ENCODE measurements at places on chromosomes 1 and 21.

DNA sequence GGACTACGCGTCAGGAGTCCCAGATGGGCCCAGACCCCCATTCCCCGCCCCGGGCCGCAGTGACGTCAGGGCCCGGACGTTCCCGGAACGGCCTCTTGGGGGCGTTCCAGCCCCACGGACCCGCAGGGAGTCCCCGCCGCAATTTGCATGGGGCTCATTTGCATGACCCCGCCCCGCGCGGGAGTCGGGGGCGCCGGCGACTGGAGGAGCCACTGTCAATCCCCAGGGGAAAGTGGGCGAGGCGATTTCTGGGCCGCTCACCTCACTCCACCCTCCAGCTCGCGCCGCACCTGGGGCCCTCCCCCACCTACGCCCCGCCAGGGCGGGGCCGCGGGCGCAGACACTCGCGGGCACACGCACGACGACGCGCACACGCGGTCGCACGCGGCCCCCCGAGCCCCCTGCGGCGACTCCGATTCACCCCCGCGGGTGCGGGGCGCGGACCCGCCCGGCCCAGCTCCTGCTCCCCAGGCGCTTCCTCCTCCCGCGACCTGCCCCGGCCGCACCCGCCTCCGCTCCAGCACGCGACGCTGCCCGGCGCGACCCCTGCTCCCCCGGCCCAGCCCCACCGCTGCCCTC, 13.2 kb downstream of the AGRN start:
- DNase-seq: peak; percentile 79

GRCh38 chr1:26578167-26578566, 48.6 kb downstream of the RPS6KA1 start:
- DNase-seq: no peak

DNA sequence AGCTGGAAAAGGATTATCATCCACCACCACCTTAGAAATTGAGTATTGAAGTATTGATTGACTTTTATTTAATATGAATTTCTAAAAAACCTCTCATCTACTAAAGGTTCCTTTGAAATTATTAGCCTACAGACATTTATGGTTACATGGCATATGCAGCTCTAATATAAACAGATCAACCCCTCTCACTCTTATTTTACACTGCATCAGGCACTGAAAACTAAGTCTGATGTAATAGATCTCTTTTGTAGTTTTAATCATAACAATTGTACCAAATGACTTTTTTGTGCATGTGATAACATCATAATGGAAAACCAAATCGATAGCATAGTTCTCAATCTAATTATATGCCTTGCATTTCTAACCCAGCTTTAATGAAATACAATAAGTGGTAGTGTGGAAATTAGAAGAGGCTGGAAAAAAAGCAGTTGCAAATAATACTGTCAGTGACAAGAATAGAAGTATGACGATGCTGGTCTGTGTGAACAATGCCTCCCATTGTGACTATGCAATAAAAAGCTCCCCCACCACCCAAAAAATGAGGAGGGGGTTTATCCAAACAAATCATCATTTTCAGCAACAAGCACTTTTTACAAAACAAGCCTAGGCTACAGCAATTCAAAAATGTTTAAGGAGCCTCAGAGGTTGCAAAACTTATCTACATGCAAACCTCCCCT, 426.5 kb upstream of the NFIA start:
- no peak for DNase-seq

DNA sequence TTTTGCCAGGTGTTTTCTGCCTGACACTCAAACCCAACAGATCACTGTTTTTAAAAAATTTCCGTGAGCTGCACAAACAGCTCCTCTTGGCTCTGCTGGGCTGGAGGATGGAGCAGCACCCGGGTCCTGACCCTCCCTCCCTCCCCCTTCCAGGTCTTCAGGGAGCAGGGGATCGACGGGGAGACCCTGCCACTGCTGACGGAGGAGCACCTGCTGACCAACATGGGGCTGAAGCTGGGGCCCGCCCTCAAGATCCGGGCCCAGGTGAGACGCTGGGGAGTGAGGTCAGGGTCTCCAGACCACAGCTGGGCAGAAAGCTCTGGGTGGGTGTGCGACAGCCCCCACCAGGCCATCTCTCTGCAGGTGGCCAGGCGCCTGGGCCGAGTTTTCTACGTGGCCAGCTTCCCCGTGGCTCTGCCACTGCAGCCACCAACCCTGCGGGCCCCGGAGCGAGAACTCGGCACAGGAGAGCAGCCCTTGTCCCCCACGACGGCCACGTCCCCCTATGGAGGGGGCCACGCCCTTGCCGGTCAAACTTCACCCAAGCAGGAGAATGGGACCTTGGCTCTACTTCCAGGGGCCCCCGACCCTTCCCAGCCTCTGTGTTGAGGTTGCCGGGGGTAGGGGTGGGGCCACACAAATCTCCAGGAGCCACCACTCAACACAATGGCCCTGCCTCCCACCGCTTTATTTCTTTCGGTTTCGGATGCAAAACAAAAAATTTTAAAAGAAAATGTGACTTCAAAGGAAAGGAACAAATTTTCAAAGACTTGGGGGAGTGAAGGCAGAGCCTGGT, 15.3 kb downstream of the NOC2L start:
- no peak for DNase-seq

DNA sequence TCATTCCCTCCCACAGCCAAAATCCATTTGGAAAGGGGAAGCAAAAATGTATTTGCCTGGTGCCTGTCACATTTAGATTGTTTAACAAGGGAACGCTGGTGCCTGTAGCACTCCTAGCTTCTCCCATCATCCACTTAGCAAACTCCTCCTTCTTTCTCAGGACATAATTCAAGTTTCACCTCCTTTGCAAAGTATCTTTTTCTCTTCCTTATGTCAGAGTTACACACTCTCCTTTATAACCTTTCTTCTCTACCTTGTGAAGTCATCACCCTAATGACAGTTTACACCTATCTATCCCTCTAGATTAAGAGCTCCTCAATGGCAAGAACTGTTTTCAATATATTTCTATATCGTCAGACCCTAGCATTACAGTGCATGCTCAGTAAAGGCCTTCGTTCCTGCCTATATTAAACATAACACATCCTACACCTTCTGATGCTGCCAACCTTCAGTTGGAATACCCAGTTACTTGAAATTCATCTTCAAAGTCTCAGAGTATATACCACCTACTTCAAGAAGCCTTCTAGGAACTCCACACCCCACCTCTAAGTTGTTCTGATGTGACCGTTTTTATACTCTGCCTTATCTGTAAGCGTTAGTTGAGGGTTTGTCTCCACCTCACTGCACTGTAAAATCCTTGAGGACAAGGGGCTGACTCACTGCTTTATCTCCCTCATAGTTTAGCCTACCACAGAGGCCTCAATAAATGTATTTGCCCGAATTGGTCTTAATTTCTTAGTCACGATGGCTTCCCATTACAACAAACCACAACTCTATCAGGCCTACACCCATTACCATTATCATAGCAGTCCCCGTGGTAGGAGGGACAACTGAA, 1.0 kb upstream of the EPS15 start:
- DNase-seq: no peak

DNA sequence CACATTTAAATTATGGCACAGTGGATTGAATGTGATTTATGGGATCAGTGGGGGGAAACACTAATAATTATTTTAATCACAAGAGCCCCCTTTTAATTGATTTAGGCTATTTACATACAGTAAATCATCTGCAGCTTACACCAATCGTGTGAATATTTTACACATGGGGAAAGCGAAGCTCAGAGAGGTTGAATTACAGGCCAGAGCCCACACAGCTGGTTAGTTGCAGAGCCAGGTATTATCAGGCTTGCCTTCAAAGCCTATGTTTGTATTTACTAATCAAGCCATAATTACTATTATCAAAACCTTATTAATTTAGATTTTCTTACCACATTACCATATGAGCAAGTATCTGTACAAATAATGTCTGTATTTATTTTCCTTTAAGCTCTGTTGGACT, 749 bp downstream of the SDCCAG8 start:
- DNase-seq: no peak

DNA sequence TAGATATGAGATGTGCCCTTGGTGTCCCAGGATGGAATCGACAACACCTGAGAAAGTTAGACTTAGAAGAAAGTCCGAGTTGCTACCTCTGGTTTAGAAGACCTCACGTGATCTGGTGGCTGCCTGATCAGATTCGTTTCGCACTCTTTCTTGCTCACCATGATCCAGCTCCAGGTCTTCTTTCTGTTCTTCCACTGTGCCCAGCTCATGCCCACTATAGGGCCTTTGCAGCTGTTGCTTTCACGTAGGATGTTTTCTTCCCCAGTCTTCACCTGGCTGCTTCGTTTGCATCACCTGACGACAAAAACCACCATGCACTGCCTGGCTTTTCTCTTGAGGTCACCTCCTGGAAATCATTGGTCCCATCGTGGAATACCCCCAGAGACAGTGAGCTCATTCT, 311.1 kb downstream of the PRDM2 start:
- no peak for DNase-seq

GRCh38 chr1:169874229-169874628, 19.5 kb downstream of the SCYL3 start:
- DNase-seq: no peak

DNA sequence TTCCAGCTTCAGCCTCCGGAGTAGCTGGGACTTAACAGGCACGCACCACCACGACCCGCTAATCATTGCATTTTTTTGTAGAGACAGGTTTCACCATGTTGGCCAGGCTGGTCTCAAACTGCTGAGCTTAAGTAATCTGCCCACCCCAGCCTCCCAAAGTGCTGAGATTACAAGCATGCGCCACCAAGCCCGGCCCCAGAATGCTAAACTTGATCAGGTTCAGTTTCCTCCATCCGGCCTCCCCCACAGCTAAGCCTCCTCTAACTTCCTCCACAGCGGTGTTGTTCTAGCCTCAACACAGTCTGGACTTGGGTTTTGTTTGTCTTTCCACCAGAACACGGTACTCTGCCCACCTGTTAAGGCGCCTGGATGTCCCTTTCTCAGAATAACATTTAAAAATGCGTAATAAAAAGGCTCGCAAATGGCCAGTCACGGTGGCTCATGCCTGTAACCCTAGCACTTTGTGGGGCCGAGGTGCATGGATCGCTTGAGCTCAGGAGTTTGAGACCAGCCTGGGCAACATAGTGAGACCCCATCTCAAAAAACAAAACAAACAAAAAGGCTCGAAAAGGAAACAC, 2.4 kb downstream of the PARP1 start:
- no peak for DNase-seq

GRCh38 chr21:27571706-27572105, 604.8 kb upstream of the ADAMTS5 start:
- DNase-seq: no peak
